ENCODE measurements at places on chromosomes 3 and 15.
A peak's percentile ranks its signal among the peaks of the same experiment; 100 is the strongest.

DNA sequence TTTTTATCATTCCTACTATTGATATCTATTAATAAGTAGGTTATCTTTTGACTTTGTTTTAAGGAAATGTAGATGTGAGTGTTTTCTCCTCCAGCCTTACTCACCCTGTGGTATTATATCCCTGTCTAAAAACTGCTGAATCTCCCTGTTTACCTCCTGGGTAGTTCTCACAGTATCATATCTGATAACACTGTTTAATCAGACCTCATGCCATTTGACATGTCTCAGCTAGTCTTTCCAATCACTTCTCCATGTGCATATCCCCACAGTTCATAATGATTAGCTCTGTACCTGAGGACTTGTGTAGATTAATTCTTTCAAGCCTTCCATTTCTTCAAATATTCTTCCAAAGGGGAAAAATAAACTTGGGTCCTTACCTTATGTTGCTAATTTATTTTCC, 30.7 kb downstream of the DUOX2 start:
- DNase-seq, result no peak

DNA sequence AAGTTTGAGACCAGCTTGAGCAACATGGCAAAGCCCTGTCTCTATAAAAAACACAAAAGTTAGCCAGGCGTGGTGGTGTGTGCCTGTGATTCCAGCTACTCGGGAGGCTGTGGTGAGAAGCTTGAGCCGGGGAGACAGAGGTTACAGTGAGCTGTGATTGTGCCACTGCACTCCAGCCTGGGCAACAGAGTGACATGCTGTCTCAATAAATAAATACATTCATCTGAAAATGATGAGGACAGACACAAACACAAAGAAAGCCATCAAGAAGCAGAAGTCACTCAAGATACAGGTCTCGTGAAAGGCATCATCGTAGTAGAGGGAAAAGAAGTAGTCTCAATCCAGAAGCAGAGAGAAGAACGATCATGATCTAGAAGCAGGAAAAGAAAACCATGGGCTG, 18.1 kb downstream of the AP3S2 start:
- DNase-seq, result no peak

GRCh38 chr3:9947025-9947995, 4.9 kb downstream of the PRRT3 start:
- DNase-seq, result peak; percentile 91

DNA sequence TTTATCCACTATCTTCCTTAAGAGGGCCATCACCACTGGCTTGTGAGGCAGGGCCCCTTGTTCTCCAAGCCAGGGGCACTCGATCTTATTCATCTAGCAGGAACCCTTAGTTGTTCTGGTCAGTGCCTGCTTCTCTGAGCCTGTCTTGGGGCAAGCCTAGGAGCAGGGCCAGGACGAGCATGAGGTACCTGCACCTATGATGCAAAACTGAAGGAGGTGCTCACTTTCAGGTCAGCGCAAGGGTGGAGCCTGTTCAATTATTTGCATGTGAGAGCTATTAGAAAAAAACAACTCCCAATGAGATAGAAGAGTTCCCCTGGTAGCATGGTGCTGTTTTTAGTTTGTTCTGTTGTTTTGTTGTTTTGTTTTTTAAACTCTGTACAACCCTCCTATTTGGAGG, 5.0 kb upstream of the CD276 start:
- DNase-seq, result no peak
